ENCODE measurements at places on chromosomes 3 and 15.

GRCh38 chr15:93415576-93415975 lies 326.6 kb upstream of the RGMA start:
- DNase-seq, result no peak

DNA sequence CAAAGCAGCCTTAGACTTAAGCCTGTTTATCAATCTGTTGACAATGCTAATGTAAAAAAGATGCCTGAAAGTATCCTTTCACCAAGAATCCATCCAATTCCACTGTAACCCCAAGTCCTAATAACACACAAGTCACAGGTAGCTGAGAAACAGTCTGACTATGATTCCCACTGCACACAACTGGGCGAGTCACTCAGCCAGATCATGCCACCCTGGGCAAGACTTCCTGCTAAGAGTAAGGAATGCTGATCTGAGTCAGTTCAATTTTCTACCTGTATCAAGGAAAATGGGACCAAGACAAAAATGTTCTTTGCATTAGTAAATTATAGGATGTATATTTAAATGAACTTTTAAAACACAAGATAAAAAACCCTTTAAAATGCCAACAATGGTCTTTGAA lies 33.3 kb downstream of the NPTN start:
- DNase-seq, result no peak

DNA sequence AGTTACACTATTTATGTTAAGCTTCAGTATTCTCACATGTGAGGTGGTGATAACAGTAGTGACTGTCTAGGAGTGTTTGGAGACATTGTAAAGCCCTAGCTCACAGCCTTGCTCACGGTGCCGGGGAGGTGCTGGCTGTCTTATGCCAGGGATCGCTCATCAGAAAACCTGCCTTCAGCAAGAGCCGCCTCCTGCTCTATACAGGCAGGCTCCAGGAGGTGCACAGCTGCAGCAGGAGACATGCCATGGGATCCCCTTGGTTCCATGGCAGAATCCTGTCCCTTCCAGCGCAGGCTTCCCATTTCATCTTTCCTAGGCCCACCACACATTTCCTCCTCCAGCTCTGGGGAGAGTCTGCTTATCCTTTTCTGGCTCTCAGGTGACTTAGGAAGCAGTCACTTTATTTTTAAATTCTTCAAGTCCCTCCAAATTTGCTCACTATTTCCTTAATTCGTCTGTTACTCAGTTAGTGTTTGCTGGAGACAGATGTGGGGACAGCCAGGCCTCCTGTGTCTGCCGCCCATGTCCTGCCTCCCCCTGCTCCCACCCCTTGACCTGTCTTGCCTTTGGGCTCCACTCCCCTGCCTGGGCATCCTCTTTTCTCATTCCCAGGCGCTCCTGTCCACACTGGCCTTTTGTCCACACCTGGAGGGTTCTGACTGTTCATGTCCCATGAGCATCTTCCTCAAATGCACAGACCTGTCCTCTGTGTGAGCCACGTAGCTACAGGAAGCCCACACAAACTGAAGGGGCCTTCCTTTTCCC lies 31.7 kb downstream of the SLCO2A1 start:
- DNase-seq, result no peak

DNA sequence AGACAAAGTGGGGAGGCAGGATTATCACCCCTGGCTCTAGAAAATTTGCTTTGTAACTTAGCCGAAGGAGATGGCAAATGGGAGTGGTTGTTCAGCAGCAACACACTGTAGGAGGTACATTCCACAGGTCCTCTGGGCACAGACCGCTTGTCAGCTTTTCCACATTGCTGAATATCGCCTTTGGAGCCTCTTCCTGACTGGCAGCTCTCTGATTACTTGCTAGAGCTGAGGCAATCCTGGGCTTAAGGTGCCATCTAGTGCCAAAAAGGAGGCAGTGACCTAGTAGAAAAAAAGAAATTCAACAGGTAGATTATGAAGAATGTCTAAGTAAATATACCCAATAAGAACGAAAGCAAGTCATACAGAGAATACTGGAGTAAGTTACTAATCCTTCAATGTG lies 13.1 kb upstream of the SCN5A start:
- DNase-seq, result no peak

DNA sequence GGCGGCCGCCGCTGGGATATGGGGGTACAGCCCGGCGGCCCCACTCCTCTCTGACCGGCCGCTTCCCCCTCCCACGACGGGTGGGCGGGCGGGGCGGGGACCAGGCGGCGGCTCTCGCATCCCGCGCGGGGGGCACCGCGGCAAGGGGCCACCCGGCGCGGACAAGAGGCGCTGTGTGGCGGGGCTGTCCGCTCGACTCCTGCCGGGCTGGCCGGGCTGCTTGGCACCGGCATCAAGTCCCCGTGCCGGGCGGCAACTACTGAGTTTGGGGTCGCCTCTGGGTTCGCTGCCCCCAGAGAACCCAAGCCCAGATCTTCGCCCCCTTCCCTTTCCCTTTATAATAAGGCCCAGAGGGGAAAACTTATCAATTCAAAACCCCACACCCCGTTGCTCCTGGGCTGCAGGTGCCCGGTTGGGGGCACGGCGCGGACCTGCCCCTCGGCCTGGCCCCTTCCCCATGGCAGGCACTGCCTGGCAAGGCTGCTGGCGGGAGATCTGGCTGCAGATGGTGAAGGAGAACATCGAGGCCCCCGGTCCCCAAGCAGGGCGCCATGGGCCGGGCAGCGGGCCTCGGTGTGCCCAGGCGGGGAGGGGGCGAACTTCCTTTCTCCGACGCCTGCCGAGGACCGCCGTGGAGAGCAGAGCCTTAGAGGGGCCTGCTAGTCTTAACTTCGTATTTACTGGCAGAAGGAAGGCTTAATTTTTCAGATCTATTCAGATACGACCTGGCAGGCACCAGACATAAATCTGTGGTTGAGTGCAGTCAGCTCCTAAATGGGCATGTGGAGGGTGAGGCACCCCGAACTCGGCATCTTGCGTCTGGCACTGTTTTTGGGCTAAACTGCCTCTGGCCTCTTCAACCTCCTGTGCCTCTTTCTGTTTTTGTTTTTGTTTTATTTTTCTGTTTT lies 911 bp downstream of the APBA2 start:
- no peak for DNase-seq

GRCh38 chr15:31346367-31347066 lies 19.9 kb downstream of the KLF13 start:
- DNase-seq, result no peak

GRCh38 chr15:54772663-54773062 lies 424.1 kb downstream of the RSL24D1 start:
- DNase-seq, result no peak

Data from GM19239 (cell line).